AG09309 (cell line): ENCODE measurements at places on chromosomes 3 and 15.

GRCh38 chr3:129756871-129757270 lies 136.6 kb downstream of the TMCC1 start:
- DNase-seq = peak; percentile 52

DNA sequence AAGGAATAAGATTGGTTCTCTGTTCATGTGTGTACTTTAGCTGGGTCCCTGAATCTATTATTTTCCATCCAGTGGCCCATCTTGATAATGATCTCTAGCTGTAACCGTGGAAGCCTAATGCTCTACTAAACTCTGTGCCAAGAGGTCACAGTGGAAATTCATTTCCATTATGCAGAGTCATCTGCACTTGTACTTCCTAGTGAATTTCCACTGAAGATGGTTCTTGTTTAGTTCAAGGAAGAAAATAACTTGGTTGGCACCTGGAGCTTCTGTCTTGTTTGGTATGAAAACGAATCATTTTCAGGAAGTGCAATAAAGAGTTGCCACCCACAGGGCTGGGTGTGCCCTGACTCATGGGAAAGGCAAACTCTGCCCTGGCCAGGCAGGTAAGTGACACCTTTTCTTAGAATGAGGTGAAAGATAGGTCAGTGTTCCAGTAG lies 10.3 kb downstream of the LPP start:
- DNase-seq = no peak

DNA sequence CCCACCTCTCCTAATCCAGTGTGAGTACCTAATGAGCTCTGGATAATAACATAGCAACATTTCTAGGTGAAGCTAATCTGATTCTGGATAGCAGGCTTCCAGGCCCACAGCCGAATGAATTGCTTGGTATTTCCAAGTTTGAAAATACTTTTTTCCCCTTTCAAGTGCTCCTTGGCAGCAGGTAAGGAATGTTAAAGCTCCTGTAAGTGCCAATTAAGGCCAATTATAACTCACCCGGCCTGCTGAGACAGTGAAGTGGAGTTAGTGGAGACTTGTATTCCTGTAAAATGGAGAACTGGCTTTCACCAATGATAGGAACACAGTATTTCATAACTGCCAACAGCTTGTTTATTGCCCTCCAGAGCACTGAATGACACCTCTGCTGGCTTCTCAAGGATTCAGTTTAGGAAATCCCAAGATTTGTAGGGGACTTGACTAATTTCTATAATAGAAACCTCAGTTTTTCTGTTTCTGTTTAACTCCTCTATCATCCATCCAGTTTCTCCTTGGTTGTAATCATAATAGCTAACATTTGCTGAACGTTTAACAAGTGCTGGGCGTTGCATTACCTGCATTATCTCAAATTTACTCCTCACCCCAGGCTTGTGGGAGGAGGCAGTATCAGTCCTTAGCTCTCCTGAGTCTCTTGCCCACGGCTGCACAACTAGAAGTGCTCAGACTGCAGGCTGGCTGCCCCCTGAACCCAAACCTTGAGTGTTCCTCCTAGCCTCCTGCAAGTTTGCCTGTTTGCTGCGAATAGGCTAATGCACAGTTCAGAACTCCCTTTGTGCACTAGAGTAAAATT lies 52.7 kb upstream of the SCAANT1 start:
- no peak for DNase-seq

DNA sequence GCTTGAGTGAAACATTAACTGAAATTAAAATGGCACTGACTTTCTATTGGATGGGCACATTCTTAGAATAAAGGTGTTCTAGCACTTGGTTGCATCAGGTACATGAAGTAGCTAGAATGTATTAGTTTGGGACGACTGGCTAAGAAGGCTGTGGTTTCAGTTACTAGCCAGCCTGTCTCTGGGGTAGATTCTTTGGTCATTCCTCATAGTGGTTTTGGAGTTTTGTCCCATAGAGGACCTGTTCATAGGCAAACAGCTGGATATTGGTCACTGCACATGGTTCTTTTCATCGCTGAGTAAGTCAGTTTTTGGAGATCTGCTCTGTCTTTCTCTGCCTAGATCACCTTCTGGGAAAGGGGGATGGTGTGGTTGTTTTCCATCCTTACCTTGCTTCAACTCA lies 55.3 kb downstream of the ADAMTSL3 start:
- no peak for DNase-seq

DNA sequence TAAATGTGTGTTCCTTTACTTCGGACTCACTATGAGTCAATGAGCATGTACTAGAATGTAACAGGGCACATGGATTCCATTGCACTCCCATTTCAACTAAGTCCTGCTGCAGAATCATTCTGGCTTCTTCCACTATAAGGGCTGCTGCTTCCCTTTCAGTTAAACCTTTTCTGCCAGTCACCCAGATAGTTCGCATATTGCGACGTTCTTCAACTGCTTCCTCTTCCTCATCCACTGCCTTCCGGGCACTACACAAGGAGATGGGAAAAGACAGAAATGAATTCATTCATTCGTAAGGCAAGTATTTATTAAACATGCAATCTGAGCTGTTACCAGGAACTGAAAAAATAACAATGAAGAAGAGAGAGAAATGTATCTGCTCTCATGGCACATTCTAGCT lies 55.6 kb downstream of the POLQ start:
- no peak for DNase-seq

DNA sequence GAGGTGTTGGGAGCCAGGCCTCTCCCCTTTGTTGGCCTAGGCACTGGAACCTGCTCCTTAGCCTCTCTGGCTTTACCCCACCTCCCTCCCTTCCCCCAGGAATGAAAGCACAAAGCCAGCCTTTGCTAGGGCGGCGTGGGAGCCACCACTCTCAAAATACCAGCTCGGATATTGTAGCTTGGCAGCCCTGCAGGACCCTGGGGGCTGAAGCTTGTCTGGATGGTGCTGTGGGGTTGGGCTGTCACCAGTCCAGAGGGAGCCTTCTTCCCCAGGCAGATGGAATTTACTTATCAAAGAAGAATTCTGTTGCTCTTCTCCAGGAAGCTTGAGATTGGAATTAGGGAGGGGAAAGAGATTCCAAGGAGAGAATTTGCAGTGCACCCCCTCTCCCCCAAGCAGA lies 14.9 kb upstream of the GRM2 start:
- DNase-seq = no peak
